ENCODE measurements at places on chromosomes 2 and 18.

DNA sequence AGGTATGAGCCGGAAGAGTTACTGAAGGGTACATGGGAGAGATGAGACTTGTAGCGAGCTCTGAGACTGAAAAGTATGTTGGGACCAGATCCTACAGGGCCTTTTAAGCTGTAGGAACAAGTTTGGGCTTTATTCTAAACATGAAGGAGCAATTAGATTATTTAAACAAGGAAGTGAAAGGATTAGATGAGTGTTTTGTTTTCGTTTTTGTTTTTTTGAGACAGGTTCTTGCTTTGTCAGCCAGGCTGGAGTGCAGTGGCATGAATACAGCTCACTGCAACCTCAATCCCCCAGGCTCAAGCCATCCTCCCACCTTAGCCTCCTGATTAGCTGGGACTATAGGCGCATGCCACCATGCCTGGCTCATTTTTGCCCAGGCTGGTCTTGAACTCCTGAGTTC lies 110.7 kb downstream of the C1D start:
- DNase-seq, result no peak

GRCh38 chr2:75894170-75894569 lies 183.5 kb upstream of the GCFC2 start:
- no peak for DNase-seq

- no peak for DNase-seq
These were observed 409.0 kb downstream of the LPIN1 start for GRCh38 chr2:12155303-12156051.

- DNase-seq, result no peak
These were observed 281.0 kb upstream of the SOX11 start for GRCh38 chr2:5410991-5411700.

DNA sequence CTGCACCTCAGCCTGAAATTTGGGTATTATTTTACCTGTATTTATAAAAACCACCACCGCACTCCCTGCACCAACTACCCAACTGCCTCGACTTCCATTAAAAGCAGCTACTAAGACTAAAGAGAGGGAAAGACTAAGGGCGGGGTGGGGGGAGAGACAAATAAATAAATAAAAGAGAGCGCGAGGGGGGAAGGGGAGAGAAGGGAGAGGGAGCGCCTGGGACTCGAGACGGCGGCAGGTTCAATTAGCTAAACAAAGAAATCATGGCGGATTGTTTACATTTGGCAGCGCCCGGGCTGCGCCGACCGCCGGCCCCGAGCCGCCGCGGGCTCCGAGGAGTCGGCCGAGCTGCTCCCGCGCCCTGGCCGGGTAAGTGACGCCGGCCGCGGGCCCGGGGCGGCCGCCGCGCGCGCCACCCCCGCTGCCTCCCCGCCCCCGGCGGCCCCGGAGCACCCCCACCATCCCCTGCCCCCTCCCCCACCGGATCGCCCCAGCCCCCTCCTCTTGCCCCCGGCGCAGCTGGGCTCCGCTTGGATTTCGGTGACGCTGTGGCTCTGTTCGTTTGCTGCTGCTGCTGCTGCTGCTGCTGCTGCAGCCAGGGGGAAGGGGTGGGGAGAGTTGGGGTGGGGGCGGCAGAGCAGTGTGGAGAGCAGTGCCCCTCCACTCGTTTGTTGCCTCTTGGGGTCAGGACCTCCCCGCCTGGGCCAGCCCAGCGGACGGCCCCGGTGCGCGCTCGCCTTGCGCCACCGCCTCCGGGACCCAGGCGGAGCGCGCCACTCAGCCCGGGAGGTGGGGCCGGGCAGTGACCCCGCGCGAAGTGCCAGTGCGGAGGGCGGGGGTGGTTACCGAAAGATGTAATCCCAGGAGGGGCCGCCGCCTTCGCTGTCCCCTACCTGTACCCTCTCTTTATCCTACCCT lies 187.2 kb upstream of the FANCL start:
- no peak for DNase-seq

GRCh38 chr2:241736111-241736510 lies 1.7 kb downstream of the D2HGDH start:
- no peak for DNase-seq

DNA sequence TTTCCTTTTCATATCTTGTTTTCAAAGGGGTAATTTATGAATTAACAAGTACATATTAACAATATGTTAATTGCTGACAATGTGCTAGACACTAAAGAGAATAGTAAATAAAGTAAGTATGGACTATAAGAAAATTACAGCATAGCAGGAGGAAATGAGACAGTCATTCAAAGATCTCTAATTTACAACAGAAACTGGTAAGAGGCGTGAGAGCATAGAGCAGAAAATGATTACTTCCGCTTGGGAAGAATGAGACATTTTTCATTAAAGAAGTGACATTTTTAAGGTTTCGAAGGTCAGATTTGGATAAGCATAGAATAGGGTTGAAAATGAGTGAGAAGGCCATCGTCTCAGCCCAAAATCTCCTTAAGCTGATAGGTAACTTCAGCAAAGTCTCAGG lies 184.4 kb upstream of the SESTD1 start:
- no peak for DNase-seq

DNA sequence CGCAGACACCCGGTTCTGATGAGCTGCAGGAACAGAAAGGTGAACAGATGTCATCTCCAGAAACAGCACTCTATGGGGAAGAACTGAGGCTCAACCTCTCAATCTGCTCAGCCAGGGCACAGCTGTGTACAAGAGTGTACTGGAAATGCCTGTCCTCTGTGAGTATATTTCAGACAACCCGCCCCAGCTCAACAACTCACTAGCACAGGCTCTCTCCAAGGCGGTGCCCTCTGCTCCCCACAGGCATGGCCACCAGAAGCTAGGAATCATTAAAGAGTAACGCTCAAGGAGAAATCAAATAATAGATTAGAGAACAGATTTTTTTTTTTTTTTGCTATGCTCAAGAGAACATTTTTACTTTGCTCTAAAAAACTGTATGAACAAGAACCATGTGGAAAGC lies 43.8 kb downstream of the WDFY1 start:
- no peak for DNase-seq

GRCh38 chr2:70526126-70526525 lies 27.5 kb downstream of the TGFA start:
- no peak for DNase-seq

DNA sequence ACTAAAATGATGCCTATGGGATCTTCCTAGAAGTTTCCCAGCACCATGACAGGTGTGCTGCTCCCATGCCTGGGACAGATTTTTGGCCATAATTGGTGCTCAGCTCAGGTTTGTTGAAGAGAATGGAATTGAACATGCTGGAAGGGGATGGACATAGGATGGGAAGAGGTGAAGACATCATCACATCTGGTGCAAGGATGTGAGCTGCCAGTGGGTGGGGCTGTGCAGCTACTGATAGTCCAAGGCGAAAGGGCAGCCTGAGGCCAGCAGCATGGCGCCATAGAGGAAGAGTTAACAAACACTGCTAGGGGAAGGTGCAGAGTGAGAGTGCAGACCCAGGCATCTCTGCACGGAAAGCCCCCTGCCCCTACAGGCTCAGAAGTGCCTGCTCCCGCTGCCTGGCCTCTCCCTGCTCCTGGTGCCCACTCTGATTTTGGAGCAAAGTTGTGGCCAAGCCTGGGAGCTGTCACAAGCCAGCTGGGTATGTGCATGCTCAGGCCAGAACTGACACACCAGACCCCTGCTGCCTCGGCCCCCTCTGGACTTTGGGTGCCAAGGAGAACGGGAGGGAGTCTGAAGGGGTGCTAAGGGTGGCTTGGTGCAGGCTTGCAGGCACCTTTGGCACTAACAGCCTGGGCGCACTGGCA lies 178.6 kb downstream of the ZBTB7C start:
- DNase-seq, result no peak

GRCh38 chr18:74082742-74083556 lies 64.7 kb downstream of the FBXO15 start:
- DNase-seq, result no peak

DNA sequence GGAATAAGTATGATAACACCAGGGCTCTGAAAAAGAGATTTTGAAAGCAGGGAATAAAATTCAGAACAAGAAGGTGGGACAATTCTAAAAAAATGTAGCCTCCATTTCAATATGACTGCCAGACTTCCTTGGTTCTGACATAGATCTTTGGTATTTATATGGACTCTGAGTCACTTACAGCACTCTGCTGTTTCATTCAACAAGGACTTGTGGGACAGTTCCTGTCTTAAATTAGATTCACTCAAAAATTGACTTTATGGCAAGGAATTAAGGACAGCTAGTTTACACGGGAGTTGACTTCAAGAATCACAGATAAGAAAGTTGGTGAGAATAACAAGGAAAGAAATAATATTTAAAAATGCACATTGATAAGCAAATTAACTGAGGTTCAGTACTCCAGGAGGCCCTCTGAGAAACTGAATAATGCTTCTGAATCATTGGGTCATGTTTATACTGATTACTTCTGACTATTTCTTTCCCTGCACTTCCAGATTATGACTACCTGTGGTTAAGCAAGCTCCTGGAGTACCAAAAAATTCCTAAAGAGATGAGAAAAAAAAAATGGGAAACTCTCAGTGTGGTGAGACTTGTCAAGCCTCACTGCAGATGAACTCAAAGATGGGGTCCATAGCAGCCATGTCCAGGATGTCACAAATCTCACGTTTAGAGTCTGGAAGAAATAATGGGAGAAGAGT lies 828.3 kb upstream of the PIK3C3 start:
- no peak for DNase-seq

- DNase-seq, result no peak
These were observed 45.6 kb upstream of the ITGB6 start for GRCh38 chr2:160245614-160246155.

DNA sequence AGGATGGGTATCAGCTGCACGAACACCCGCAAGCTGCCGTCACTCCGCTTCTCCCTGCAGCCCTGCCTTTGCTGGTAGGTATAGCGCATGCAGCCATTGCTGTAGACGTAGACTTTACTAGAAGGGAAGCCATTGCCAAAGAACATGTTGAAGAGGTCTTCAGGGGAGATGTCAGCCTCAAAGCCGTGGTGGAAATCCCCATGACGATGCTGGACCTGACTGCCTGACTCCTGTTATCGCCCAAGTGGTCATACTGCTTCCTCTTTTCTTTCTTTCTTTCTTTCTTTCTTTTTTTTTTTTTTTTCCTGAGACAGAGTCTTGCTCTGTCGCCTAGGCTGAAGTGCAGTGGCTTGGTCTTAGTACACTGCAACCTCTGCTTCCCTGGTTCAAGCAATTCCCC lies 68.7 kb upstream of the SPRED2 start:
- DNase-seq, result no peak

GRCh38 chr2:215401896-215402379 lies 33.9 kb downstream of the FN1 start:
- no peak for DNase-seq

DNA sequence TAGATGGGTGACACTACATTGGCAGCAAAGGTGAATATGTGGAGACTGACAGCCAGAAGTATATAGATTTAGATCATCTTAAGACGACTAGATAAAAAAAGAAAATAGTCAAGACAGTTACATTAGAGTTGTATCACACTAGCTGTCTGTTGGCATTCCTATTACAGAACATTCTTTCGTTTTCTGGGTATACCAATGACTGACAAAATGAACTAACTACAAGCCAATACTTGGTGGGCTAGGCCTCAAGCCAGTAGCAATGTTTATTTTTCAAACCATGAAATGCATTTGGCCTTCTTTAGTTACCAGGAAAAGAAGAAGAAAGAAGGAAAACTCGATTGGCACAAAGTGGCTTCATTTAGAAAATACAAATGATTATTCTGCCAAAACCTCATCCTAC lies 944.9 kb upstream of the ZEB2 start:
- no peak for DNase-seq

- no peak for DNase-seq
These were observed 91.3 kb downstream of the ASXL2 start for GRCh38 chr2:25787020-25787419.

DNA sequence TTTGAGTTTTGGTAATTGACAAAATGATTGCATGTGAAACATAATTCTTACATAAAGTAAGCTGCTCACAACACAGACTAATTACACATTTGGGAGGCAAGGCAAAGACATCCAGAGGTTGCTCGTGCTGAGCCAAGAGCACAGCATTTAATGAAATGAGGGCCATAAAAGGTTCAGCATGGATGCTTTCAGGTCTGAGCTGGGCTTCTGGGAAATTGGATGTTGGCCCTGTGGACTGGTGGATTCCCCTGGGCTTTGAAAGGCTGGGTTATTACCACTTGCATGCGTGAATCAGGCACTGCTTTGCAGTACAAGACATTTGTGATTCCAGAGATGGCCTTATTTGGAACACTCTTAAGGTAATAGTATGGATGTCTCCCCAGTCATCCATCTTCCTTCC lies 533.5 kb upstream of the NRP2 start:
- no peak for DNase-seq

DNA sequence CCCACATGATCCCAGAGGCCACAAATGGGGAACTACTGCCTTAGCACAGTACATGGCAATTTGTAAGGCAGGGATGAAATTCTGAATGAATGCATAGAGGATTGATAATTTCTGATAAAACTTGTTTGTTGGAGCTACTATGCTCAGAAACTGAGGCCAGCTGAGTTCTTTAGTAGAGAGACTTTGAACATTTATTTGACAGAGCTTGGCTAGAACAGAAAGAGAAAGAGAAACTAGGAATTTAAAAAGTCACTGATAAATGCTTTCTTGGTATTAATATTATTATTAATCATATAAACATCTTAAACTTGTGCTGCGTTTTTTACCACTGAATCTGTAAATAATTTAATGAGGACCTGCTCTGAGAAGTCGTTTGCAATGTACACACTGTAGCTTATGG lies 923.7 kb upstream of the CNTNAP5 start:
- DNase-seq, result no peak

Measured in stimulated activated CD4-positive, alpha-beta T cell treated with anti-CD3 and anti-CD28 coated beads, Interleukin-15, amount 100 ng/mL, for 1 hour (primary cell).